ENCODE measurements at places on chromosomes 16 and 17.
A peak's percentile ranks its signal among the peaks of the same experiment; 100 is the strongest.

GRCh38 chr17:12963505-12963904, 54.3 kb downstream of the ELAC2 start:
- no peak for DNase-seq

DNA sequence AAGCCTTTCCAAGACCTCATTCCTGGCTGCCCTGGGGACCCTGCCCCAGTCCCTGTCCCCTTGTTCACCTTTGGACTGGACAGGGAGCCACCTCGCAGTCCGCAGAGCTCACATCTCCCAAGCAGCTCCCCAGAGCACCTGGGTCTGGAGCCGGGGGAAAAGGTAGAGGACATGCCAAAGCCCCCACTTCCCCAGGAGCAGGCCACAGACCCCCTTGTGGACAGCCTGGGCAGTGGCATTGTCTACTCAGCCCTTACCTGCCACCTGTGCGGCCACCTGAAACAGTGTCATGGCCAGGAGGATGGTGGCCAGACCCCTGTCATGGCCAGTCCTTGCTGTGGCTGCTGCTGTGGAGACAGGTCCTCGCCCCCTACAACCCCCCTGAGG, 38.7 kb upstream of the IL21R start:
- DNase-seq, result no peak

DNA sequence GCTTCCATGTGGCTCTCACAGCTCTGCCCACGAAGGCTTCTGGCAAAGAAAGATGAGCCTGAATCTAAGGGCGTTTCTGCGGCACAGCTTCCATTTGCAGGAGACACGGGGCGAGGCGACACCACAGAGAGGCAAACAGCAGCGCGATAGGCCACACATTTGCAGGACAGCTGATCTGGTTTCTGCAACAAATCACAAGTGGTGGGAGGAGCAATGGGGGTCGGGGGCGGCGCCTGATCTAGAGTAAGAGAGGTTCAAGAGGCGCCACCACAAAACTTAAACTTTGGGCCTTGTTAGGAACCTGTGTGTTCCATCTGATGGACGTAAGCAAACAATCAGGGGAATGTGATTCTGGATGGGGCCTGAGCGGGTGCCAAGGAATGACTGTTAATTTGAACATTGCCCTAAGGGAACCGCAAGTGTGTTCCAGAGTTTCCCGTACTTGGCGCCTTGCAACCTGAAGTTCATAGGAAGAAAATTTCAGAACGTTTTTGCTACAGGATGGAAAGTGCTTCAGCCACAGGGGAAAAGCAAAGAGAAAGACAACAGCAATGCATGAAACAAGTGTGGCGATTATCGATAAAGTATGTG, 18.9 kb upstream of the ENPP7 start:
- DNase-seq, result no peak

- DNase-seq, result no peak
These were observed 1357.4 kb upstream of the GOT2 start for GRCh38 chr16:60091529-60091928.

GRCh38 chr17:67360880-67361279, 5.5 kb downstream of the PSMD12 start:
- no peak for DNase-seq

DNA sequence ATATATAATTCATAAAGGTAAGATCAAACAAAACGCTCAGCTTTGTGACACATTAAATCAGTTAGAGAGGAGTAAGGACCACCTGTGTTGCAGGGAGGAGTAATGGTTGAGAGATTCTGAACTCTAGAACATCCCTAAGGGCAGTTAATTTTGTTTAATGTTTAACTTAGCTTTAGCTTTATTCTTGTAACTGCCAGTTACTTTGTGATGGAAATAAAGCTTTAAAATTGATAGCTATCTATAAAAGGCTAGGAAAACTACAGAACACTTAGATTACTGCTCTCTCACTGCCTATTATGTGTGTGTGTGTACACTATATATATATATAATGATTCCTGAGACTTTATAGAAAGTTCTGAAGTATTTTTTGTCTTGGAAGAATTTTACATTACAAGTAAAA, 37.8 kb downstream of the PTRH2 start:
- no peak for DNase-seq

DNA sequence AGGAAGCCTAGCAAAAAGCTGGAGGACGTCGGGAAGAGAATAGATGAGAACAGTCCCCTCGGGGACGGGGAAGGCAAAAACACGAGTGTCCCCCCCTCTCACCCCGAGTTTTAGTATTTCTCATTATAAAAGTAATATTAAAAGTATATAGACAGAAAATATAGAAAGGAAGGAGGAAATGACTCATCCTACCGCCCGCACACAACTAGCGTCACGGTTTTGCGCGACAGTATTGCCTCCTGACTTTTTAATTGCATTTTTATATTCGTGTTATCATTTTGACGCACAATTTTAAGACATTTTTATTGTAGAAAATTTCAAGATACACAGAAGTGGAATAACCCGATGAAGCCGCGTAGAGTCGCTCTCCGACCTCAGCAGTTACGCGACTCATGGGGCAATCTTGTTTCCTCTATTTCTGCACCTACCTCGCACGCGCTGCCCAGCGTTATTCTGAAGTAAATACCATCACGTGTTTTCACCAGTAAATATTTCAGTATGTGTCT, 652 bp upstream of the SLC25A19 start:
- no peak for DNase-seq

GRCh38 chr17:29383686-29384085, 6.5 kb upstream of the TAOK1 start:
- DNase-seq, result no peak

DNA sequence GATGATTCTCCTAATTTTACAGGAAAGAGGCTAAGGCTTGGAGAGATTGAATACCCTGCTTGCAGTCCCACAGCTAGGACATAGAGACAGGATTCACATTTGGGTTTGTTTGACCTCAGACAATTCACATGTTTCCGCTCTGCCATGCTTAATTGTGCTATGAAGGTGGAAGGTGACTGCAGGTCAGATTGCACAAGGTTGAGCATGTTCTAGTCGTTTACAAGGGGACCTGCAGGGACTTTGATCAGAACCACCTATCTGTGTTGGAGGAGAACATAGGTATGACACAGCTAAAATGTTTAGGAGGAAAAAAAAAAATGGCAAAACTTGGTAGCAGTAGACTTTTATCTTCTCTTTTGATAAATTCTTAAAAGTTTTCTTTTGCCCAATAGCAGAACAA, 4.9 kb upstream of the ANKFN1 start:
- DNase-seq, result no peak

DNA sequence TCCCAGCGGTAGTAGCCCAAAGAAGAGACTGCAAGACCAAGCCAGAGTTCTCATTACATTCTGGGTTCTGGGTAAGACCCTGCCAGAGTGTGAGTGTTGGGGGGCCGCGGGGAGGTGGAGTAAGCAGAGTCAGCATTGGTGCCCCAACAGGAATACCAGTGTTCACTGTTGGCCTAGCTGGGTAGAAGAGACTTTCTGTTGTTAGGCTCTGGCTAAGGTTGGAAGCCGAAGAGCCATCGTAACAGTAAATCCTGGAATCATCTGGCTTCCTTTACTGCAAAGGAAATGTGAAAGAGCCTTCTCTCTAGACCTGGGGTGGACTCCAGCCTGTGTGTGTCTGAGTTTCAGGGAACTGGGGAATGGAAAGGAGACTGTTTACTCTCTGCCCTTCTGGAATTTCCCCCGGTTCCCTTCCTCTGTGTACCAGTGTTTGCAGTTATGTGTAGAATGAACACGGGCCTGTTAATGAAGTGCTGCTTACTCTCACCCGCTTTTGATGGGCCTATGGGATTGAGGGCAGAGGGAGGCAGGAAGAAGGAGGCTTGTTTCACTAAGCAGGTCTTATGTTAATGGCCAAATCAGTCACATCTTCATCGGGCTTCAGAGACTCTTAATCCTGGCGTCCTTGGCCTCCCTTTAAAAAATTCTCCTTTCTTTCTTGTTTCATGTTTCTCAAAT, 68.5 kb downstream of the WWP2 start:
- no peak for DNase-seq

- no peak for DNase-seq
These were observed 475 bp upstream of the AMDHD2 start for GRCh38 chr16:2519711-2520080.

- DNase-seq, result no peak
These were observed 5.7 kb upstream of the BAHCC1 start for GRCh38 chr17:81389585-81389984.

GRCh38 chr16:69396187-69397061, 10.6 kb upstream of the TERF2 start:
- DNase-seq, result peak; percentile 96

GRCh38 chr16:65101009-65101408, 20.9 kb downstream of the CDH11 start:
- no peak for DNase-seq

DNA sequence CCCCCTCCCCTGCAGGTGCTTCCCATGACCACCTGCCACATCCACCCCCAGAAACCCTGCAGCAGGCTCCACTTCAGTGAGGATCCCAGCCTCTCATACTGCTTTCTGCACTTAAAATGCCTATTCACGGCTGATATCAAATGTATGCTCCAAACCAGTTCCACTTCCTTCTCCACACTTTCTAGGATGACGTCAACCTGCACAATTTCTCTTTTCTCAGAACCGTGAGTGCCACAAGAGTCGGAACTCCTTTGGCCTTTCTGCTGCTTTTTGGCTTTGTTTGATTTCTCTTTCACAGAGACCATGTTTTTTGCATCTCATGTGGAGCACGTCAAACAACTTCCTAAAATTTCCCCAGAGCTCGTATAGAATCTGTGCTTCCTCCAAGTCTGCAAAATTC, 378.8 kb upstream of the TNRC6C start:
- no peak for DNase-seq

DNA sequence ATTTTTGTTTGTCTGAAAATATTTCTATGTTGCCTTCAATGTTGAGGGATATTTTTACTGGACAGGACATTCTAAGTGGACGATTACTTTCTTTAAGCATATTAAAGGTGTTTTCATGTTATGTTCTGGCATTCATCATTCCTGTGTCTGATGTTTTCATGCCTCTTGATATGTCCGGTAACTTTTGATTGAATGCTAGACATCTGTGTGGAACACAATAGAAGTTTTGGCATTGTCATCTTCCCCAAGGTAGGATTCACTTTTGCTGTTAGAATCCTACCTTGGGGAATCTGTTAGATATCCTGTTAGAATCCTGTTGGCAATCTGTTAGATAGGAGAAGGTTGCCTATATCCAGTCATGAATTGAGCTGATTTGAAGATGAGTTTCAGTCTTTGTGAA, 28.9 kb downstream of the CACNG5 start:
- DNase-seq, result no peak

- DNase-seq, result no peak
These were observed 24.0 kb downstream of the METRNL start for GRCh38 chr17:83103200-83103942.

DNA sequence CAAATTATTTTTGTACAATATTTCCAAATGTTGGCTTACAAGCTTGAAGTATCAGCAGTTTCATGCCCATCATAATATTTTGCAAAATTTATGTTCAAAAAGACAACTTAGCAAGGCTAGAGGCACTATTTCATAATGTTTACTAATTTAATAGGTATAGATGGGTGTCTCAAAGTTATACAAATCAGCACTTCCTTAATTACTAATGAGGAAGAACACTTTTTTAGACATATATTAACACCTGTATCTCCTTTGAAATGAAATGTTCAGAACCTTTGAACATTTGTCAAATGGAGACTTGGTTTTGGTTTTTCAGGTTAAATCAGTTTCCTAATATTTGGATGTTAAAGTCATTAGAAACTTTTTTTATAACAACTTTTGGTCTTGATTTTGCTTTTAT, 2.2 kb downstream of the TAT start:
- DNase-seq, result no peak

DNA sequence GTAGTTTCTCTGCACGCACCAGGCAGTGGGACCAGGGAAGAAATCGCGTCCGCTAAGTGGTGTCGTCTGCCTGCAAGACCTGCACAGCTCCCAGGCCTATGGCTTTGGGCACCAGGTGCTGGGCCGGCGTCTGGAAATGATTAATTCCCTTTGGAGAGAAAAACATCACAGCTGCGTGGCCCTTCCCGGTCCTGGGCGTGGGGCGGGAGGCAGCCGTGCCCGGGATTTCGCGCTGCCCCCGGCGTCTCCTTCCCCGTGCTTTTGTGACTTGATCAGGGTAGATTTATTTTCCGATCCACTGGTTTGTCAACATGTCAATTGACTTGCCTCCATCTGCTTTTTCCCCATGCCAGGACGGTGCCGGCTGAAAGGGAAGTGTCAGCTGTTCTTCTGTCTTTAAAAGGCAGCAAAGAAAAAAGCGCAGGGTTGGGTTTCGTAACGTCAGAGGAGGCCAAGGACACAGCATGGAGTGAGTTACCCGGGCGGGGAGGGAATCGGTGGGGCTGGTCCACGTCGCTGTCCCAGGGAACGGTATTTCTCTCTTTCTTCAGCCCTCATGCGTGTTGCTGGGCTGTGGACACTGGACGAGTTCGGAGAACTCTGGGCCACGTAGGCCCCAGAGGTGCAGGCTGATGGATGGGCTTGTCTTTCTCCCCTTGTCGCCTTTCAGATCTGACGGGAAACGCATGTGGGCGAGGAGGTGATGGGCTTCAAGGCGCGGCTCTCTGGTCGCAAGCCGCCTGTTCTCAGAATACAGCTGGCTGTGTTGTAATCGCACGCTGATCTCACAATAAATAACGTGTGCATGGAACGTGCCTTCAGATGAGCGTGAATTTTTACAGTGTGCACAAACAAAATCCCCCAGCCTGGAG, 188.1 kb upstream of the ZNF469 start:
- DNase-seq, result no peak

DNA sequence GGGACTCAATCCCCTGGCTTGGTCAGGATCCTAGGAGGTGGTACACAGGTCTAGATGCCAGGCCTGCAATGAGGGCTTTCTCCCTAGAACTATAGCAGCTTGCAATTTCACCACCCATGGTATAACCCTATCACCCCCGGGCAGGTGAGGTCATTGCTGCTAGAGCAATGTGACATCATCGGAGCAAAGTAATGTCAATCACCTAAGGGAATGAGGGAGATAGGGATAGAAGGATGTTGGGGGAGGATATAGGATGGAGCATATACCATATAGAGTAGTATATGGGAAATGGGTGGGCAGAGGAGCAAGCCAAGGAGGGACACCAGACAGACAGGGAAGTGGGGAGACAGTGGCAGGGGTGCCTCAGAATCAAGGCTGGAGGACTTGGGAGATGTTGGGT, 3.3 kb downstream of the KCNH4 start:
- DNase-seq, result no peak

DNA sequence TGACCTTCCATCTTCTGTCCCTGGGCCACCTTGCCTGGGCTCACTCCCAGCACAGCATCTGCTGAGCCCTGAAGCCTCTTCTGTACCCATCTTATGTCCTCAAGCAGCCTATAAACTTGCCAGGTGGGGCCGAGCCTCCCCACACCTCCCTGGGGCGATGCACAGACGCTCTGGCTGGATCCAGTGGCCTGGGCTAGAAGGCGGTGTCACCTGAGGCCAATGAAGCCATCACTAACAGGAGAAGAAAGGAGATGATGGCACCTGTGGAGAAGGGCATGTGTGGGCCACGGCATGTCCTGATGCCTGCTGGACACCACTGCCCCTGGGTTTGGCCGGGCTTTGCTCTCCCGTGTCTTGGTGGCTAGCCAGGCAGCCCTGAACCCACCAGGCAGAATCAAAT, 45.5 kb downstream of the PEMT start:
- no peak for DNase-seq

- DNase-seq, result peak; percentile 61
These were observed 11.8 kb downstream of the SLC9A5 start for GRCh38 chr16:67260426-67261063.

GRCh38 chr16:30570636-30571444, 674 bp downstream of the ZNF688 start:
- no peak for DNase-seq

All from H4 (cell line).